Thoracic aorta (tissue), 2 donors: ENCODE measurements at places on chromosomes 1 and 21. TPM values are rescaled to one million over a fixed set of nuclear protein-coding genes. Genes with fewer than 3 reads are reported as not detected.

GRCh38 chr1:52402860-52403240, 1.4 kb downstream of the ORC1 start:
- no peak for DNase-seq

- DNase-seq, result no peak
Observed at GRCh38 chr21:32966120-32966519, 59.6 kb upstream of the OLIG2 start.

The SPATA46 gene
- not detected for total RNA-seq

The LYPD8 gene
- not detected for total RNA-seq

DNA sequence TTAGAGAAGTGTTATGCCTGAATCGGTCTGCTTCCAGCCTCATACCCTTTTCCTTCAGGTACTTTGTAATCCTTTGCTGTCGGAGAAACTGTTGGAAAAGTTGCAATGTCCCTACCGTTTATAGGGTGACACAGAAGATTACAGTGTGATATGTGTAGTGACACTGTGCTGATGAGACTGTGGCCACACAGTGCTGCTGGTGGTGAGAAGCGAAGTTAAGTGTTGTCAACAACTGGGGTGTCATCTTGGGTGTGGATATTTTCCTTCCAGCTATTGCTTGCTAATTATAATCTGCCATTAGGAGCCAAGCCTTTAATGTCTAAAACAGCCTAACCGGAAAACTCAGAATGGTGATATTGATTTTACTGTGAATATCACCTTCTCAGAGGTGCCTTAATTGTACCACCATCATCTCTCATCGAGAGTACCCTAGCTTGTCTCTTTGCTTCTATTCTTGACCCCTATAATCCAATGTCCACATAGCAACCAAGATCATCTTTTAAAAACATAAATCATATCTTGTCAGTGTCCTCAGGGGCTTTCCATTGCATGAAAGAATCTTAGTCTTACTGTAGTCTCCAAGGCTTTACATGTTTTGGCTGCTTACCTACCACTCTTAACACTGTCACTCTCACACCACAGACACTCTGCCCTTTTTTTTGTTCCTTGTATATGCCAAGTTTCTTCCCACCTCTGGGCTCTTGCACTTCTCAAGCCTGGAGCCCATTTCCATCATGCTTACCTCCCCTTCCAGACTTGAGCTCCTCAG, 89.4 kb upstream of the PGD start:
- no peak for DNase-seq

- DNase-seq, result no peak
Observed at GRCh38 chr1:190881064-190881463, 403.4 kb upstream of the BRINP3 start.

DNA sequence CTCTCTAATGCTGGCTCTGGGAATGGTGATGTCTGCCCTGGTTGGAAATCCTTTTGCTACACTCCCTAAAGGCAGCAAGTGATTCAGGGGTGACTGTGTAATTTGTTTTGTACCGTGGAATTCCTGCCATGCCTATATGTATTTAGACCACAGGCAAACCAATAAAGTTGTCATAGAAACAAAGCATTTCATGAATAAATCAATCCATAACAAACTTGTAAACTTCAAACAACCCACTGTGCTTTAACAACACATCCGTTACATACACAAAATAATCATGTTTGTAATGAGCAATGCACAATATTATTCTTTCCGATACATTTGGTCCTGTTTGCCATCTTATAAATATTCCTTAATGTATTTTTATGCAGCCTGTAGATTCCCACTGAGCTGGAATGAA, 330.3 kb upstream of the SNX7 start:
- DNase-seq, result no peak

The SYT2 gene
- not detected for total RNA-seq

The EFNA1 gene
- 4.6 TPM for total RNA-seq

GRCh38 chr1:40868051-40868723, 6.0 kb upstream of the CITED4 start:
- no peak for DNase-seq
